ENCODE measurements at places on chromosomes 12 and 14.

GRCh38 chr12:63206909-63207308, 55.9 kb upstream of the AVPR1A start:
- DNase-seq = no peak

DNA sequence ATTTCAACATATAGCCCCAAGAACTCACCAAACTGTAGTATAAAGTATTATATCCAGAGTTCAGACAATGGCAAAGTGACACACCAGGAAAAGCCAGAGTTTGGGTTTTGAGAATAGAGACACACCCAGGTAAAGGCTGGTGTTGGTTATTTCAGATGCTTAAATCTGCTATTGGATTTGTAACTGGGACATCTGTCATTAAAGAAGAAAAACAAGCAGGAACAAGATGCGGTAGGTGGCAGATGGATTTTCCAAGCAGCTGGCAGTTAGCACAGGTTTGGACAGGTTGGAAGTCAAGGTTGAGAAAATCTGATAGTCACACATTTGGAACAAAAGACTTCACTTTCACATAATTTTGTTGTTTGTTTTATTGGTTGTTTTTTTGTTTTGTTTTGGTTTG, 14.4 kb upstream of the CDK17 start:
- DNase-seq = no peak

- no peak for DNase-seq
These were observed 75.9 kb upstream of the DHRS4 start for GRCh38 chr14:23877538-23878180.

- DNase-seq = no peak
These were observed 634 bp upstream of the TMEM63C start for GRCh38 chr14:77180726-77181602.

DNA sequence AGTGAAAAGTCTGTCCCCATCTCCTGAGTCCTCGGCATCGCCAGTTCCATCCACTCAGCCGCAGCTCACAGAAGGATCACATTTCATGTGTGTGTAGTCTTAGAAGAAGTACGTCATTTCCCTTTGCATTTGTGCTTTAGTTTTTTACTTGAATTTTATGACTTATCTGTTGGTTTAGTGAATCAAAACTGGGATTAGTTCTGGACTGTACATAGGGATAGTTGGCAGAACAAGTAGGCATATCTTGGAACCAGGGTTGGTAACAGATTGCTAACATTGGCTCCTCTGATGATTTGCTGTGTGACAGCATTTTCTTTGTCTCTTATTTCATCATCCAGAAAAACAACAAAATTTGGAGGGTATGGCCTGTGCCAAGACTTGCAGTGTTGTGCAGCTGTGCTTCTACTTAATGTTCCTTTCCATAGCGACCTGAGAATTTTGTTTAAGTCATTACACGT, 69.6 kb upstream of the AEBP2 start:
- no peak for DNase-seq

DNA sequence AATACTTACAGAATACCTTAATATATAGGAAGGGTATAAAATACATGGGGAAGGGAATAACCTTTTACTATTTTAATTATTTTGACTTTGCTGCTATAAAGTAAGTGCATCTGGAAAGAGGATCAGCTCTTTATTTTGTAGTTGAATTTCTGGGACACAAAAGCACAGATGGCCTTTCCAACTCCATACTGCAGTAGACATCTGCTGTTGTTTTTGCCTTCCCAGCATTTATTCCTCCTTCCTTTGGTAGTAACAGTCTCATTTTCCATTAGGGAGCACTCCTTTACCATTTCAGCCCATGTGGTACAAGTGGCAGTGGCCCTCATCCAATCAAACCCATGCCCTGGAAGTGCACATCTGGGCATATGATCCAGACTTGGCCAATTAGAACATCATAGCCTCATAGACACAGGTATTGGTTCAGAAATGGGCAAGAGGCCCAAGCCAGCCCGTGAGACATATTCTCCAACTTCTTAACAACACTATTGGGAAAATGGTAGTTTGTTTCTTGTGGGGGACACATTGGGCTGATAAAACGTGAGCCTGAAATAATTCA, 64.8 kb upstream of the YARS2 start:
- no peak for DNase-seq

DNA sequence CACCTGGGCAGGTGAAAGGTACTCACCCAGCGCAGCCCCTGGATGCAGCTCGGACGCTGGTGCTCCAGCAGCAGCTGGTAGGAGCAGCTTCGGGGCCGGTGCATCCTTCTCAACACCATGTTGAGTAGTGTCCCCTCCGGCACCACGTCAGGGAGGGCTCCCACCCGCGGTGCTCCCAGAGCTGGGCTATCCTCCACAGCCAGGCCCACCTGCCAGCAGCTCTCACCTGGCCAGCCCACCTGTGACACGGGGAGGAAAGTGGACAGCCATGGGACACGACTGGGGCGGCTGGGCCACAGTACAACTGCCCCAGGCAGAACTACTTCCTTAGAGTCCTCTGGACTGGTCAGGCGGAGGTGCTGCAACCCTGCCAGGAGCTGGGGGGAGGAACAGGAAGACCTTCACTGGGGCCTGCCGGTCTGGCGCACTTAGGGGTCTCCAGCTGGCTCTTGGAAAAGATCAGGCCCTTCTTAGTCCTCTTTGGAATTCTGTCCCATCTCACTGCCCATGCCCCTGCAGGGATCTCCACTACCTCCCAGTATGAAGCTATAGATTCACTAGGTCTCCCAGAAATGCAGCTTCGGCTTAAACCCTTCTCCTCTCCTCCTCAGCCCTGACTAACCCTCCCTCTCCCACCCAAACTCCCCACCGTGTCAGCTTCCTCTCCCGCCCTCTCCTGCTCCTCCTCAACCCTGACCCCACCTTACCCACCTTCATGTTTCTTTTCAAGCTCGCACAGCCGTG, 668 bp downstream of the RAPGEF3 start:
- no peak for DNase-seq

- no peak for DNase-seq
These were observed 233.8 kb downstream of the ITPR2 start for GRCh38 chr12:26599096-26599695.

GRCh38 chr14:89357655-89358297, 59.3 kb downstream of the FOXN3 start:
- no peak for DNase-seq

DNA sequence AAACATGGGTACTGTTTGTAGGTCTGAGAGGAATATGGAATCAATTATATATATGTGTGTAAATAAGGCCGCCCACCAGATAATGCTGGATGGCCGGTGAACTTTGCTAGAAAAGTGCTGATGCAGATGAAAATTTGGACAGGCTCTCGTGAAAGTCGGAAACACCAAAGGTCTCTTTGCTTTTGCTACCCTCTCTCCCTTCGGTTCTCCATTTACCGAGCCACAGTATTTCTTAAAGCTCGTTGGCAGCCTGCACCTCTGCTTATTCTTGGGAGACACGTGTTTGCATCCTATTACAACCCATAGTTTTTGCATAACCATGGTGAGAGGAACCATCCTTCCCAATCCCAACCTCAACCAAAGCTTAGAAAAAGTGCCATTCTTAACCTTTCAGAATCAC, 109.6 kb downstream of the FOXN3 start:
- no peak for DNase-seq

DNA sequence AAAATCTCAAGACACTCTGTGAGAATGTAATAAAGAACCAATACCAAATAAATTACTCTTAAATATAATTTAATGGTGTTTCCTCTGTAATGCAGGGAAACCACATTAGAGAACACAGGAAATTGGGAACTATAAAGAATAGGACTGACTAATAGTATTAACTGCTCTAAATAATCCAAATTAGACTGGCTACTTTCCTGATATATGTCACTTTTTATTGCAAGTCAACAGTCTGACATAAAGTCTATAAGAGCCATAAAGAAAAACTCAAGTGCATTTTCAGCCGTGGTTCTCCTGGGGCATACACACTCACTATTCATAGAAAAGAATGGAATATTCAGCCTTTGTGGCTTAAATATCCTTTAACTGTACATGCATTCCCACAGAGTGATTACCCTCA, 124.8 kb upstream of the OVCH1 start:
- DNase-seq = no peak

DNA sequence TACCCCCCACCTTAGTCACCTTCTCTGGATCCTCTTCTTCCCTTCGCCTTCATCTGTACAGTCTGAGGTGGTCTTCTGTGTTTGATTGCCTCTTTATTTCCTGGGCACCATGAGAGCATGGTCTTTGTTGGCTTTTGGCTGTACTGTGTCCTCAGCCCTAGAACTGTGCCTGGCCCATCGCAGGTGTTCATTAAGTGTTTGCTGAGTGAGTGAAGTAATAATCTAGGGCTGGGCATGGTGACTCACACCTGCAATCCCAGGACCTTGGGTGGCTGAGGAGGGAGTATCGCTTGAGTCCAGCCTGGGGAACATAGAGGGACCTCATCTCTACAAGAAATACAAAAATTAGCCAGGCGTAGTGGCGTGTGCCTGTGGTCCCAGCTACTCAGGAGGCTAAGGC, 13.9 kb downstream of the ALDH2 start:
- DNase-seq = no peak

DNA sequence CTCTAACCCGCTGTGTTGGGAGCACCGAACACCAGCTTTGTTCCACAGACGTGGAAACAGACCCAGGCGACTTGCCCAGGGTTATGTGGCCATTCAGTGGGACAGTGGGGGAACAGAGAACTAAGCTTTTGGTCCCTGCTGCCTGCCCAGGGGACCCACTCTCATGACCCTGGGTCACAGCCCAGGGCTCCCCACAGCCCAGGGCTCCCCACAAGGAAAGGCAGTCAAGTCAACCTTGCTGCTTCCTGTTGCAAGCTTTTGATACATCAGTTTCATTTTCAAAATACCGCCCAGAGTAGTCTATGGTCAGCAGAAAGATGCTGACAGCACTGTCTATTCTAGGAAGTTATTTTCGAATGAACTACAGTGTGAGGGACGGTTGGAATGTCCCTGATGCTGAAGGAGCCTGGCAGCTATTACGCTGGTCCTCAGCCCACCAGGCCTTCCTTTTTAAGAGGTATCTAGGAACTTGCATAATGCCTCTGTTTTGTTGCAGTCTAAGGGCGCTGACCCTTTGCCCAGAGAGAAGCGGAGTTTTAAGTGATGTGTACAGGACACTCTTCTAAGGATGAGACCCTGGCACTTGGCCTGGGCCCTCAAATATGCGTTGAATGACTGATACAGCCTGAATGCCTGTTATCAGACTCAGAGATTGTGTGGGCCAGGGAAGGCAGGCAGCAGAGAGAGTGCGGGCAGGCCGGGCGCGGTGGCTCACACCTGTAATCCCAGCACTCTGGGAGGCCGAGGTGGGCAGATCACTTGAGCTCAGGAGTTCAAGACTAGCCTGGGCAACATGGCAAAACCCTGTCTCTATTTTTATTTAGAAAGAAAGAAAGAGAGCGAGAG, 12.6 kb upstream of the TTC7B start:
- DNase-seq = no peak

- DNase-seq = no peak
These were observed 1010.1 kb upstream of the FLRT2 start for GRCh38 chr14:84519836-84520235.

GRCh38 chr12:6376079-6376869, 911 bp upstream of the SCNN1A start:
- no peak for DNase-seq

DNA sequence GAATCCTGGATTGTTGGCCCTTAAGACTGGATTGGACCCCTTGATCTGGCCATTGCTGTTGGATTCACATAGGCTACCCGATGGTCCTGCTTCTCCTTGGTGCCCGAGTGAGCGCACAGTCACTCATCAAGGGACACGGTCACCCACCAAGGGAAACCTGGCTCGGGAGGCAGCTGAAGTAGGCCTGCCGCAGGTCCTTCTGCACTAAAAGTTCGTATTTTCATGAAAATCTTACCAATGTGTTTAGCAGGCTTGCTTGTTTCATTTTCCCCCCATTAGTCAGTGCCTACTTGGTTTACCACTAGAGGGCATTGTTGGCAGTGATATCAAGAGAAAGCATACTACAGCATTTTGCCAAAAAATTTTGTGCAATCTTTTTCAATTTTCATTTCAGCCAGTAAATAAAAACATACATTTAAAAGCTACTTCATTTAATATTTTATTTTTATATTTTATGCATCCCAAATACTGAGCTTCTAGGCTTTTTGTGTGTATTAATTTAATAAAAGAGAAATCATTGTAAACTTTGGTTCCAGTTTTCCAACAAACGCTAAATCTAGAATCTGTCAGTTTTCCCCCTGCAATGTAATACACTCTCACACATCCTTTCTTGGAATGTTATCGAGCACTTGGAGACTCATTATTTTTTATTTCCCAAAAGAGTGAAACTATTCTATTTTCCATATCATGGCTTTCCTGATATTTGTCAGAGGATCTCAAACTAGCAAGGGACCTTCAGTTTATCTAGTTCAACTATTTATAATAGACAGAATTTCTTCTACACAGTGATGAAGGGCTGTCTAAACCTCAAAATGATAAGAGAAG, 116.7 kb downstream of the LMNTD1 start:
- no peak for DNase-seq

Data from stimulated activated CD4-positive, alpha-beta T cell treated with anti-CD3 and anti-CD28 coated beads, Interleukin-15, amount 100 ng/mL, for 48 hours (primary cell).